ENCODE measurements at places on chromosomes 7 and 10.

DNA sequence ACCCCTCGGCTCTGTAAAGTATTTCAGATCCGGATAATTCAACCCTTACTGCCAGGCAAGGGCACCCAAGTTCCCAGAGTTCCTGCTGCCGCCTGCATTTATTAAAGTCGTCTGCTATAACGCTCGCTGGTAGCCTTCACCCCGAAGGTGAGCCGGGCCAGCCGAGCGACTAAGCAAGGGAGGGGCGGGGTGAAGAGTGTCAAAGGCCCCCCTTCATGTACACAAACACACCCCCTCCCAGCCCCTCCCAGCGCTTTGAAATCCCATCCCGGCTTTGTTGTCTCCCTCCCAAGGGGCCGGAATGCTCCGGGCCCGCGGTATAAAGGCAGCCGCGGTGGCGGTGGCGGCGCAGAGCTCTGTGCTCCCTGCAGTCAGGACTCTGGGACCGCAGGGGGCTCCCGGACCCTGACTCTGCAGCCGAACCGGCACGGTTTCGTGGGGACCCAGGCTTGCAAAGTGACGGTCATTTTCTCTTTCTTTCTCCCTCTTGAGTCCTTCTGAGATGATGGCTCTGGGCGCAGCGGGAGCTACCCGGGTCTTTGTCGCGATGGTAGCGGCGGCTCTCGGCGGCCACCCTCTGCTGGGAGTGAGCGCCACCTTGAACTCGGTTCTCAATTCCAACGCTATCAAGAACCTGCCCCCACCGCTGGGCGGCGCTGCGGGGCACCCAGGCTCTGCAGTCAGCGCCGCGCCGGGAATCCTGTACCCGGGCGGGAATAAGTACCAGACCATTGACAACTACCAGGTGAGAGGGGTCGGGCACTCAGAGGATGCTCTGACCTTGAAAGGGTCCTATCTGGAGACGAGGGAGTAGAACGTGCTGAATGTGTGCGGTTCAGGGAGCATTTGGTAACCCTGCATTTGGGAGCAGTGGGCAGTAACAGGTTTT lies at the start of gene DKK1:
Gene DKK1, plus strand, starts transcription at position 349 of the 889 bp plus-strand sequence. Its CDS starts 154 bp downstream, at position 503.
- peak; percentile 73 for DNase-seq

- DNase-seq = no peak
These were observed 491.8 kb upstream of the FOXK1 start for GRCh38 chr7:4190010-4190981.

- DNase-seq = no peak
These were observed 334.7 kb upstream of the ZNF32 start for GRCh38 chr10:43983405-43983804.

- DNase-seq = no peak
These were observed 14.0 kb downstream of the PRSS58 start for GRCh38 chr7:142243823-142244222.

DNA sequence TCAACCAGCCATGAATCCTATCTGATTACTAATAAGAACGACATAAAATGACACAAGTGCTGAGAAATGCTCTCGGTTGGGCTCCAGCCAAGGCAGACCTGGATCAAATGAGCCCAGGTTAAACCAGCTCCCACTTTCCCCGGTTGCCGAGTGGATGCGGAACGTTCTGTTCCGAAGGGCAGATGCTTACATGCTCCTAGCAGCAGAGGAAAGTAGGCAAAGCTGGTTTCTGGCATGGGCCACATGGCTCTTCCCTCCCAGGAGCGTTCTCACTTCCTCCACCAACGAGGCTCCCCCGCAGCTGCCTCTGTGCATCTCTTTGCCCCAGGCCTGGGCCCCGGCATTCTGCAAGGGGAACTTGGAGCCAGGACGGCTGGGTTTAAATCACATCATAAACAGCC lies 61.8 kb upstream of the SDK1 start:
- DNase-seq = no peak

DNA sequence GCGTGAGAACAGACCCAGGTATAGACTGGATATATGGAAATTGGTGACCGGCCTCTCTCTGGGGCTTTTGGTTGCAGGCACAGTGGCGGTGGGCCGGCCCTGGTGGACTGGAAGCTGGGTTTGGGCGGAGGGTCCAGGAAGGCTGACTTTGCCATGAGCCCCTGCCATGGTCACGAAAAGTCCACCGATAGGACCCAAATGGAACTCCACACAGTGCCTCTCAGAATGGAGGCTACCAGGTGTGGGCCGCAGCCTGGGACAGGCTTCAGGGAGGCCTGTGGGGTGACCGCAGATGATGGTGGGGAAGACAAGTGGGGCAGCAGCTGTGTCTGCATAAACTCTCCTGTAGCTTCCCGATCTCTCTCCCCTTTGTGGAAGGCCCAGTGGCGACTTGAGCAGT lies 123.2 kb downstream of the DNAJB6 start:
- no peak for DNase-seq
